Prostate gland (tissue), 2 donors: ENCODE measurements at places on chromosomes 3 and 15. TPM values are rescaled to one million over a fixed set of nuclear protein-coding genes. Genes with fewer than 3 reads are reported as not detected.

DNA sequence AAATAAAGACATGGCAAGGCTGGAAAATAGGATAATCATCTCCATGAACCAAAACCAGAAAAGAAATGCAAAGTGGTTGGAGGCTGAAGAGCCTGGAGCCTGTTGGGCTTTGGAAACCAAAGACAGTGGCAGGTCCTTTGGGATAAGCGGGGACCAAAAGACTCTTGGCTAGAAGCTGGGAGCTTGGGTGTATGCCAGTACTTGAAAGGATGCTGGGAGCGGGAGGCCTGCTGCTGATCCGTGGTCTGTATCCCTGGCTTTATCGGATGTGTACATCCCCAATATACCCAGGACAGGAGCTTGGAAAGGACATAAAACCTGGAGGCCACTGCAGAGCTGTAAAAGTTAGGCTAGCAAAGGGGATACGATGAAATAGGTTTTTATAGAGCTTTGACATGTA, 1.3 kb upstream of the CHRNB4 start:
- no peak overlapping the region for H3K27ac ChIP-seq
- no peaks in the 10 kb centered on the region for H3K4me1 ChIP-seq
- no peak overlapping the region for H3K4me3 ChIP-seq
- no peaks in the 10 kb centered on the region for H3K27me3 ChIP-seq

DNA sequence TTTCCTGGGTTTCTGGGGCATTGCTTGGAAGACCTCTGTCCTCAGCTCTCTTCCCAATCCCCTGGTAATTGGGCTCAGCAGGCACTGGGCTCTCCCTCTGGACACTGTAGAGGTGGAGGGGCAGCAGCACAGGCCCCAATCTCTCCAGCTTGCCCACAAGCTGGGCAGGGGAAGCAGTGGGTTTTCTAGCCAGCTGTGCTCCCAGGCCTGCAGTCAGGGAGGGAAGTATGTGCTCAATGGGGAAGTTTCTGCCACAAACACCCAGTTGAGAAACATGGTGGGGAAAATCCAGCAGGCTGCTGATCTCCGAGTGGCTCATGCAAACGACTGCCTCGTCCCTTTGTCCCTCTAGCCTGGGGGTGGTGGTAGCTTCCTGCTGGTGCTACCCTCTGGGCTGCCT, 12.8 kb upstream of the RFT1 start:
- H3K27ac ChIP-seq = no peak overlapping the region
- no peaks in the 10 kb centered on the region for H3K27me3 ChIP-seq
- H3K36me3 ChIP-seq = no peaks in the 10 kb centered on the region
- no peak overlapping the region for H3K4me3 ChIP-seq
- peaks cover 29% of the 10 kb centered on the region for H3K4me1 ChIP-seq

GRCh38 chr3:1499694-1500093, 406.9 kb downstream of the CNTN6 start:
- H3K4me1 ChIP-seq = no peaks in the 10 kb centered on the region
- H3K4me3 ChIP-seq = no peak overlapping the region

DNA sequence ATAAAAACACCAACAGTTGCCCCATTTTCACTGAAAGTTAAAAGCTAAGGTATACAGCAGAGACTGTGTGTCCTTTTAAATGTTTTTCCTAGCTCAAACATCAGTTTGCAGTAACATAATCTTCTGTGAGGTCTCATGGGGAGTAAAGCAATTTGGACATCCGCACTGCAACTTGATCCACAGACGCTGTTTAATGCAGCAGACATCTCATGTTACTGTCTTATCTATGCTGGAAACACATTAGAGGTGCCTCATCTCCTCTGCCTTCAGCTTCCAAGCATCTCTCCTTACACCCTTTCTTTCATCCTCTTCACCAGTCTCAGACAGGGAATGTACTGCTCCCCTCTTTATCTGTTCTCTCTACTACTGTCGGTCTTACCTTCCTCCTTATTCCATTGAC, 53.7 kb upstream of the ATP11B start:
- no peak for DNase-seq
- no peak overlapping the region for H3K27ac ChIP-seq
- no peaks in the 10 kb centered on the region for H3K27me3 ChIP-seq
- no peaks in the 10 kb centered on the region for H3K4me1 ChIP-seq

GRCh38 chr3:123605789-123606234, 21.0 kb upstream of the HACD2 start:
- H3K4me3 ChIP-seq = no peak overlapping the region
- peaks cover 6% of the 10 kb centered on the region for H3K4me1 ChIP-seq
- H3K36me3 ChIP-seq = no peaks in the 10 kb centered on the region
- H3K27me3 ChIP-seq = no peaks in the 10 kb centered on the region
- no peak for DNase-seq

DNA sequence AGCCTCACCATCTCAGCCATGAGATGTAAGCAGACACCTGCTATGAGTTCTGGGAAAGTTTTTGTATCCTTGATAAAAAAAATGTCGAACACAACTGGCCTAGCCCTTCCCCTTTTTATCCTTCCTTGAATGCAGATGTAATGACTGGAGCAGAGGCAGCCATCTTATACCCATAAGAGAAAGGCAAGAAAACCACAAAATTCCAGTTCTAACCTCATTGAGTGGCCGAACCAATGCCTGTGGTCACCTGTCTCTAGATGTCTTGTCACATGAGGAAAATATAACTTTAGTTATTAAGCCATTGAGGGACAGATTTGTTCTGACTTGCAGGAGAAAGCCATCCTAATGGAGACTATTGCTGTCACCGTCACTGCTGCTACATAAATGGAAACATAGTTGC, 80.4 kb upstream of the SLC6A6 start:
- no peaks in the 10 kb centered on the region for H3K27me3 ChIP-seq
- no peak for DNase-seq
- no peak overlapping the region for H3K27ac ChIP-seq
- H3K4me1 ChIP-seq = no peaks in the 10 kb centered on the region
- no peaks in the 10 kb centered on the region for H3K36me3 ChIP-seq

GRCh38 chr15:76336254-76337058, at the start of gene ISL2:
Gene ISL2, plus strand, starts transcription at chr15:76336773. Its CDS starts 111 bp downstream, at chr15:76336884.
- peaks cover 7% of the 10 kb centered on the region for H3K4me1 ChIP-seq
- DNase-seq = peak; percentile 76
- peak within 1 kb of the TSS; percentile 22 for H3K4me3 ChIP-seq
- peak within 1 kb of the TSS; percentile 50 for H3K27ac ChIP-seq
- peaks cover 43% of the 10 kb centered on the region for H3K27me3 ChIP-seq

DNA sequence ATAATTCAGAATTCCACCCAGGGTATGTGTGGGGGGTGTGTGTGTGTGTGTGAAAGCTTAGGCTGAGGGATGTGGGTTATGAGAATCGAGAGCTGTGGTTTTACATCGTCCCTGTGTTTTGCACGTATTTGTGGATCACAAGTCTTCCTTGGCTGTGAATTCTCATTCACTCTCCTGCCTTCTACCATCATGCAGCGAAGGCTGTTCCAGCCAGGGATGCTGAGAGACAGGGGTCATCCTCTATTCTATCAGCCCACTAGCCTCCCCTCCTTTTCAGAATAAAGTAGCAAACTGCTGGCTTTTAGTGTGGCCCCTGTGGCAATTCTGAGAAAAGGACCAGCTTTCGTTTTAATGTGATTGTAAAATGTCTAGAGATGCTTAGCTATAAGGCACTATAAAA, 460.6 kb upstream of the NR2F2 start:
- H3K27me3 ChIP-seq = no peaks in the 10 kb centered on the region
- DNase-seq = no peak
- no peak overlapping the region for H3K27ac ChIP-seq
- H3K36me3 ChIP-seq = no peaks in the 10 kb centered on the region
- H3K4me1 ChIP-seq = no peaks in the 10 kb centered on the region

DNA sequence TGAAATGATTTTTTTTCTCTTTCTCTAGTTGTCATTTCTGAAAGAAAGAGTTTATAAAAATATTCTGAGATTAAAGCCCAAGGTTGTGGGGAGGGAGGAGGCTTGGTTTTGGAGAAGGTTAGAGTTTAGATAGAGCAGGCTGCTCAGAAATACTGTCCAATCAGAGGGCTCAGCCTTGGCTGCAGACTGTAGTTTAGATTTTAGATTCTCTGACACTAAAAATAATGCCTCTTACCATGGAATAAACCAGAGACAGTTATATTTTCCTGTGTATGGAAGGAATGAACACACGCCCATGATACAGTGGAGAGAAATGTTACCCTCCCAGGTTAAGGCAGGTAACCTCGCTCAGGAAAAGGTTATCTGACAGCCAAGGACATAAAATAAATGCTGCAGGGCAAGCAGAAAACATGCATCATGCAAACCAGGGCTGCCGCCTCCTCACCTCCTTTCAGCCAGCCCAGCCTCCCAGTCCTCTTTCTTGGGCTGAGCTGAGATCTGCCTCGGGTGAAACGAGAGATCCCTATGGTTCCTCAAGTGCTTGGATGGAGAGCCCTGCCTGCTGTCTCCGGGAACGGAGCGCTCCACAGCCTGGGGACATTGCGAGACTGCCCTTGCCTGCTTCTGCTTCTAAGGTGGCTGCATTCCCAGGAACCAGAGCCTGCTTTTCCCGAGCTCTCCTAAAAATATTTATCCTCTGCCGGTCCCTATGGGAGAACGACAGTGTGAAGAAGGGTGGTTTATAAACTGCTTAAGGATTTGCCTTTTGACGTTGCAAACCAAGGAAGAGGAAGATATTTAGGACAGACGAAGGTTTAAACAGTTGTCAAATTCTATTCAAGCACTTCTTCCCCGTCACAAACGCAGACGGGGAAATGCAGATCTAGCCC, 848 bp downstream of the NCEH1 start:
- DNase-seq = peak; percentile 50
- no peaks in the 10 kb centered on the region for H3K4me1 ChIP-seq
- H3K4me3 ChIP-seq = peak overlapping the region; percentile 71
- H3K36me3 ChIP-seq = no peaks in the 10 kb centered on the region
- no peaks in the 10 kb centered on the region for H3K27me3 ChIP-seq

PRR20G gene
- not detected for total RNA-seq

DNA sequence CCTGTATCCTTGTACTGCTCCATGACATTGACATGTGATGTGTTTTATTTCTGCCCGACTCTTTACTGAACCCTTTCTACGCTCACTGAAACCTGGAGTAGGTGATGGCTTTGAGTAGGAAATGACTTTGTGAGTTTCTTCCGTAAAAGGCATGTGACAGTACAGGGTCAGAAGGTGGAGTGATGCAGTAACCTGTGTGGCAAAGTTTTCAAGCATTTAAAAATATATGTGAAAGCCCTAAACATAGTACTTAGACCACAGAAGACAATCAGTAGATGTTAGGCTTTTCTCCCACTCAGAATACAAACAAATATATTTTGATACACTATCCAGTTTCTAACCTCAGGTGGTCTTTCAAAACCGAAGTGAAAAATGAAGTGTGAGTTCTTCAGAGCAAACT, 31.3 kb upstream of the SACM1L start:
- DNase-seq = no peak
- H3K4me1 ChIP-seq = no peaks in the 10 kb centered on the region

DNA sequence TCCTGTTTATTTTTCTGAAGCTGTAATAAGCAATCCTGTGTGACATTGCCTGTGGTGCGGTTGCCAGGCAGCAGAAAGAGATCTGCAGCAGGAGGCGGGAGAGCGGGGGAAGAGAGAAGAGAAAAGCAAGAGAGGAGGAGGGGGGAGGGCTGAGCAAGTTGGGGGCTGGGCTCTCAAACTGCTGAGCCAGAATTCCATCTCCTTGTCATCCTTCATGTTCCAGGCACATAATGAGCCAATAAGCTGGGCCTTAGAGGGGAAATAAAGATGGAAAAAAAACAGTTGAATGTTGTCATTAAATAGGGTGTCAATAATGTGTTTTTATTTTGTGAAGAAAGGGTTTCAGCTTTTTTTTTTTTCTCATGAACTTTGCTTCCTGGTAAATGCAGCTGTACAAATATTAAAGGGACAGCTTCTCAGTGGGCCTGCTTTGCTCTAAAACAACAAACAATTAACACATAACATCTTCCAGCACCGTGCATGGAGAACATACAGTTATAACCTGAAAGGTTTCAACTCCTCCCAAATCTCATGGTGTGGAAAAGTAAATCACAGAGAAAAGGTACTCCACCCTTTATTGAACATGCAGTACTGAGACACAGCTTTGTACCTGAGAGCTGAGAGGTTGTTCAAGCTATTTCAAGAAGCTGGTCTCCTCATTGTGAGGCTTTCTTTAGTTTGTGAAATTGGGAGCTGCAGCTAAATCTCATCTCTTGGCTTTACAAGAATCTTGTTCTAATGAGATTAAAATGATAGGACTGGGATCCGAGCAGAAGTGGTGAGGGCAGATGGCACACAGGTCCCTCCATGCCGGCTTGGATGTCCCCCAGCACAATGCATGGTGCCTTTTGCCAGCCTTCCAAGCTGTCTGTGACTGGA, 451.1 kb upstream of the KCNMB2 start:
- peak; percentile 88 for DNase-seq
- peaks cover 16% of the 10 kb centered on the region for H3K4me1 ChIP-seq
- no peaks in the 10 kb centered on the region for H3K36me3 ChIP-seq
- no peaks in the 10 kb centered on the region for H3K27me3 ChIP-seq
- peak overlapping the region; percentile 60 for H3K27ac ChIP-seq

- no peaks in the 10 kb centered on the region for H3K4me1 ChIP-seq
- no peaks in the 10 kb centered on the region for H3K27me3 ChIP-seq
- H3K36me3 ChIP-seq = no peaks in the 10 kb centered on the region
- H3K4me3 ChIP-seq = no peak overlapping the region
- H3K27ac ChIP-seq = no peak overlapping the region
Measured at GRCh38 chr15:42707068-42707467, 29.9 kb downstream of the CDAN1 start.

- no peak overlapping the region for H3K4me3 ChIP-seq
- no peaks in the 10 kb centered on the region for H3K4me1 ChIP-seq
- H3K27ac ChIP-seq = no peak overlapping the region
Measured at GRCh38 chr3:82587174-82587573, 825.7 kb upstream of the GBE1 start.

DNA sequence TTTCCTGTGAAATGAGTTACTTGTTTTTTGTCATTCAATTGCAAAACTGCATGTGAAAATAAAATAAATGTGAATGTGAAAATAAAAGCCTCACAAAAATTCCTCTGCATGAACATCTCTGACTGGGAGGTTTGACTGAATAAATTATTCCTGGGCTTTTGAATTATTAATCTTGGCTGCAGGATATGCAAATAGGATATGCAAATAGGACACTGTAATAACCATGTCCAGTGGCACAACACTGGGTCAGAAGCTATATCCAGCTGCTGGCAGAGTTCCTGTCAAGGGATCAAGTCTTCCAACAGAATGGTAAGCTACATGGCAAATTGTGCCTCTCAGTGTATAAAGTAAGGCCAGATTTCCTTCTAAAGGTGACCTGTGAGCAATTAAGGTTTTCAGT, at the start of gene SUCNR1:
Gene SUCNR1 (plus strand): TSS at position 246 of the 400 bp plus-strand sequence. CDS start 6,250 bp downstream, outside the sequence.
- no peaks in the 10 kb centered on the region for H3K27me3 ChIP-seq
- no peaks in the 10 kb centered on the region for H3K36me3 ChIP-seq
- no peak within 1 kb of the TSS for H3K27ac ChIP-seq
- H3K4me3 ChIP-seq = no peak within 1 kb of the TSS
- no peak for DNase-seq
- H3K4me1 ChIP-seq = no peaks in the 10 kb centered on the region

GRCh38 chr15:85024509-85025336, 43.1 kb downstream of the PDE8A start:
- H3K27me3 ChIP-seq = no peaks in the 10 kb centered on the region
- peaks cover 4% of the 10 kb centered on the region for H3K4me1 ChIP-seq
- no peaks in the 10 kb centered on the region for H3K36me3 ChIP-seq
- no peak overlapping the region for H3K4me3 ChIP-seq
- DNase-seq = no peak
- no peak overlapping the region for H3K27ac ChIP-seq

- H3K27ac ChIP-seq = no peak overlapping the region
- no peak for DNase-seq
- no peaks in the 10 kb centered on the region for H3K36me3 ChIP-seq
- no peaks in the 10 kb centered on the region for H3K27me3 ChIP-seq
- no peaks in the 10 kb centered on the region for H3K4me1 ChIP-seq
- no peak overlapping the region for H3K4me3 ChIP-seq
Measured at GRCh38 chr3:69683082-69683806, 56.0 kb upstream of the MITF start.

GRCh38 chr15:42137461-42138261, 18.8 kb downstream of the PLA2G4F start:
- DNase-seq = no peak
- no peaks in the 10 kb centered on the region for H3K27me3 ChIP-seq
- H3K4me1 ChIP-seq = no peaks in the 10 kb centered on the region
